Testis (tissue), 5 donors: ENCODE measurements at places on chromosomes 1 and 21. TPM values are rescaled to one million over a fixed set of nuclear protein-coding genes. Genes with fewer than 3 reads are reported as not detected.

GRCh38 chr1:100703716-100704115, 15.8 kb upstream of the VCAM1 start:
- H3K4me3 ChIP-seq: no peak overlapping the region
- H3K27ac ChIP-seq: no peak overlapping the region
- no peaks in the 10 kb centered on the region for H3K27me3 ChIP-seq

GRCh38 chr1:245825128-245825901, 670.5 kb downstream of the KIF26B start:
- H3K4me1 ChIP-seq: no peaks in the 10 kb centered on the region
- H3K27me3 ChIP-seq: no peaks in the 10 kb centered on the region
- no peak overlapping the region for H3K27ac ChIP-seq
- no peak overlapping the region for H3K4me3 ChIP-seq

DNA sequence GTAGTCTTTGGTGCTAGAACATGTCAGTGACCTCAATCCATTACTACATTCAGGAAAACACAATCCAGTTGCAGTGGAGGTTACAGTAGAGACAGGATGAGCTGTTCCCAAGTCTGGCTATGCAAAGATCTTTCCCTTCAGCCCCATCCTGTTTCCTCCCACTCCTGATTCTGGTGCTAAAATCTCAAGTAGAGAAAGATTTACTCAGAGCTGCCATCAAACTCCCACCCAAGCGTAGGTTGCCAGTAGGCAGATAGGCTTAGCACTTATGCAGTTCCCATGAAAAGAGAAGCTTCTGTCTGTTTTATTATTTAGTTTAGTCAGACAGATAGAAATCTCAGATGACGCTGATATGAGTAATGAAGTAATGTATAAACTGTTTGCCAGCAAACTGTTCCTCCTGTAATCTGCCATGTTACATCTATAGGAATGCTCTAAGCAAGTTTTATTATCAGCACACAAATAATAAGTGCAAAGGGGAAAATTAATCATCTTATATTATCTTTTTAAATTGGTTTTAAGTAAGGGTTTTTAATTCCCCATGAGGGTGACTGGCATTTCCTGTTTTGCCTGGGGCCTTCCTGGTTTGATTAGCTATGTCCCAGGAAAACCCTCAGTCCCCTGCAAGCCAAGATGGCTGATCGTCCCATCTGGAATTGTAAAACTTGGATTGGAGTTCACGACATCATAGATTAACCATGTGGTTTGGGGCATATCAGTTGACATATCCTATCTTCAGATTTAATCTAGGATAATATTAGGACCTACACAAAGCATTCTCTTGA, 188.3 kb upstream of the PALMD start:
- no peak for DNase-seq
- no peaks in the 10 kb centered on the region for H3K36me3 ChIP-seq
- H3K4me3 ChIP-seq: no peak overlapping the region
- H3K4me1 ChIP-seq: no peaks in the 10 kb centered on the region
- no peaks in the 10 kb centered on the region for H3K27me3 ChIP-seq

DNA sequence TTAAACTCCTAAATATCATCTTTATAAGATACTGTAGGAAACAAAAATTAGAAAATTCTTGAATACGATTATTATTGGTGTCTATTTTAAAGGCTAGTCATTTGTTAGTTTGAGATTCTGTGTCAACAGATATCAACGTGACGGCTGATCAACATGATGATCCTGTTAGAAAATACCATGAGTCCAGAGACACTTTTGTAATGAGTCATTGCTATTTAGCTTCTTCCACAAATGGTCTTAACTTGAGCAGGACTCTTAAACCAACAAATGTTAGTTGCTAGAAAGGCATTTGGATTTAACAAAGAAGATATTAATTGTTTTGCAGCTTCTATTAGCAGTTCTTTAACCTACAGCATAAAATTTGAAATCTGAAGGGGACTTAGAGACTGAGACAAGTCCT, 131.2 kb downstream of the TGFB2 start:
- H3K27me3 ChIP-seq: no peaks in the 10 kb centered on the region
- no peak for DNase-seq
- no peak overlapping the region for H3K27ac ChIP-seq
- H3K36me3 ChIP-seq: no peaks in the 10 kb centered on the region
- no peaks in the 10 kb centered on the region for H3K4me1 ChIP-seq

DNA sequence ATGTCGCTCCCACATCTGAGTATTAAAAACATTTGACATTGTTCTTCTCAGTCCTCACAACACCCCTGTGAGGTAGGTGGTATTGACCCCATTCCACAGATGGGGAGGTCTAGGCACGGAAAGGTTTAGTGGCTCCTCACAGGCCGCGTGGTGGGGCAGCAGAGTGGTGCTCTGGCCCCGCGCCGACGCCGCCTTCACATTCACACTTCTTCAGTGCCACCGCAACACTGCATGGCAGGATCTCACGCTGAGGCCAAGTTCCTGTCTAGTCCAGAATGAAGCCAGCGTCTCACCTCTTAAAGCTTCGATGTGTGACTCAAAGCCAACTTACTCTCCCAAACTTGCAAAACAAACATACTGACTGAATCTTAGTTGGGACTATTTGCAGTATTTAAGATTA, 12.1 kb downstream of the ICMT start:
- H3K27ac ChIP-seq: no peak overlapping the region
- DNase-seq: no peak
- no peaks in the 10 kb centered on the region for H3K27me3 ChIP-seq
- H3K4me3 ChIP-seq: no peak overlapping the region
- H3K4me1 ChIP-seq: no peaks in the 10 kb centered on the region

- no peak overlapping the region for H3K4me3 ChIP-seq
- no peaks in the 10 kb centered on the region for H3K4me1 ChIP-seq
- H3K36me3 ChIP-seq: no peaks in the 10 kb centered on the region
- H3K27ac ChIP-seq: no peak overlapping the region
These were observed 34.0 kb upstream of the ADGRL4 start for GRCh38 chr1:79040424-79041082.

DNA sequence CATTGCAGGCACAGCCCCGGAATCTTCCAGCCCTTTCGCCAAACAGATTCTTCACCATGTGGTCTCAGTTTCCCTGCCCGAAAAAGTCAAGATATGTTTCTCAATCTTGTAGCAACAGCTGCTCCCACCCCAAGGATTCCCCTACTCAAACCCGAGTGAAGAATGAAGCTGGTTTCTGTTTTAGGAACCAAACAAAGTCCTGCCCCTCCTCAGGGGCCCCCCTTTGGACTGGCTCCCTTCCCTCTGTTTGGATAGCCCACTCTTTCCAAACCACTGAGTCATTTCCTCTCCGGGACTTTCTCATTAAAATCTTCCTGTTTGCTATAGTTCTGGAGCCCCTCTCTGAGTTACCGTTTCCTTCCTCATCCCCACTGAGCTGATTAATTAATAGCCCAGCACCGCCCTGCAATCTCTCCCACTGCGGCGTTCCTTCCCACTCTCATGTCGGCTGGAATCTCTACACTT, 100.9 kb downstream of the TSEN15 start:
- DNase-seq: no peak
- no peak overlapping the region for H3K27ac ChIP-seq
- H3K36me3 ChIP-seq: no peaks in the 10 kb centered on the region
- no peaks in the 10 kb centered on the region for H3K27me3 ChIP-seq
- no peaks in the 10 kb centered on the region for H3K4me1 ChIP-seq
- H3K4me3 ChIP-seq: peak overlapping the region; percentile 15

- H3K4me1 ChIP-seq: peaks cover 6% of the 10 kb centered on the region
- no peak for DNase-seq
- no peak overlapping the region for H3K4me3 ChIP-seq
These were observed 90.4 kb downstream of the TIAM1 start for GRCh38 chr21:31253684-31254083.

DNA sequence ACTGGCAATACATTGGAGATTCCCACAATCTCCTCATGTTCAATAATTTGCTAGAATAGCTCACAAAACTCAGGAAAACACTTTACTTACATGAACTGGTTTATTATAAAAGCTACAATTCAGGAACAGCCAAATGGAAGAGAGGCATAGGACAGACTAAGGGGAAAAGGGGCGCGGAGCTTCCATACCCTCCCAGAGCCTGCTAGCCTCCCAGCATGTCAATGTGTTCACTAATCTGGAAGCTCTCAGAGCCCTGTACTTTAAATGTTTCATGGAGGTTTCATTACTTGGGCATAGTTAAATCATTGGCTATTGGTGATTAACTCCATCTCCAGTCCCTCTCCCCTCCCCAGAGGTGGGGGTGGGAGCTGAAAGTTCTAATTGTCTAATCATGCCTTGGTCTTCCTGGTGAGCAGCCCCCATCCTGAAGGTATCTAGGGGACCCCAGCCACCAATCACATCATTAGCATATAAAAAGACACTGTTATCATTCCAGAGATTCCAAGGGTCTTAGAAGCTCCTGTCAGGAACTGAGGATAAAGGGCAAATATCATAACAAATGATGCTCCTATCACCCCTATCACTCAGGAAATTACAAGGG, 10.9 kb upstream of the DMRTB1 start:
- no peaks in the 10 kb centered on the region for H3K4me1 ChIP-seq
- no peaks in the 10 kb centered on the region for H3K36me3 ChIP-seq
- no peak overlapping the region for H3K27ac ChIP-seq
- no peak overlapping the region for H3K4me3 ChIP-seq

DNA sequence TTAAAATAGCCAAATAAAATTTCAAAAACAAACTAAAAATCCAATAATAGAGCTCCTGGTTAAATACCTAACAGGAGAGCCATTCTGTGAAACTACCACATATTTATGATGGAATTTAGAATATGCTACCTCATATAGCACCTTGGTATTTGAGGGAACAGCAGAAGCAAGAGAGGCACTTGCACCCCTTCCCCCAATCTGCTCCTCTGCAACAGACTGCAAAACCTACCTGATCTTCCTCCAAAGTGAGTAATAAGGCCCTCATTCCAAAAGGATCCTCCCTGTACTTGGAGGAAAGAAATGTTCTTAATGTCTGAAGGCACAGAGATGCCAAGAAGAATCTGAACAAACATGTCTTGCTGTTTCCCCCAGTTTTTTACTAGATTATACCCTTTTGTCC, 28.1 kb upstream of the RNPC3 start:
- H3K27me3 ChIP-seq: no peaks in the 10 kb centered on the region
- no peak overlapping the region for H3K27ac ChIP-seq
- H3K4me1 ChIP-seq: no peaks in the 10 kb centered on the region
- no peak for DNase-seq

DNA sequence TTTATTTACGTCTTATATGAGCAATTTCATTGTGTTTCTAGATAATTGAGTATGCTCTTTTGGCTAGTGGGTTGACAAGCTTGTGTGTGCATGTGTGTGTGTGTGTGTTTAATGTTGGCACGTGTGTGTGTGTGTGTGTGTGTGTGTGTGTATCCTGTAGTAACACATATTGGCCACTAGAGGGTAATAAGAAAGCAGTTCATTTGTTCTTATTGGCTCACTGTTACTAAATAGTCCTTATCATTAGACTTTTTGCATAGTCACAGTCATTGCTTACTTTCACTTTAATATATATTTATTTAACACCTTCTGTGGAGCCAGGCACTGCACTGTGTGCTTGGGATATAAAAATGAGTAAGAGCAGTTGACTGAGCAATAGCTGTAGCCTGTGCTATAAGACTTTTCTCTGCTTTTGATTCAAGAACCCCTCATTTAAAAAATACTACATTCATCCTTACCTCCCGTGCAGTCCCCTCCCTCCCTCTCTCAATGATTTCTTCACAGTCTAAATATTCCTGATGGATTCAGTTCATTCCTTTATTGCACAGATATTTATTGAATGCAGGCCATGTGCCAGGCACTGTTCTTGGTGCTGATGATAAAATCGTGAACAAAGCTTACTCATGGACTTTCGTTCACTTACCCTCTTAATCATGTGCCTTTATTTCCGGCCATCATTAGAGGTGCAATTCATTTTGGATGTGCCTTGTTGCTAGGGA, 96.7 kb downstream of the DYRK1A start:
- no peak overlapping the region for H3K4me3 ChIP-seq
- no peak for DNase-seq
- H3K4me1 ChIP-seq: peaks cover 16% of the 10 kb centered on the region
- H3K36me3 ChIP-seq: no peaks in the 10 kb centered on the region
- H3K27me3 ChIP-seq: no peaks in the 10 kb centered on the region

GRCh38 chr1:214934045-214934444, 148.5 kb upstream of the KCNK2 start:
- no peak overlapping the region for H3K4me3 ChIP-seq
- DNase-seq: no peak
- no peaks in the 10 kb centered on the region for H3K27me3 ChIP-seq

DNA sequence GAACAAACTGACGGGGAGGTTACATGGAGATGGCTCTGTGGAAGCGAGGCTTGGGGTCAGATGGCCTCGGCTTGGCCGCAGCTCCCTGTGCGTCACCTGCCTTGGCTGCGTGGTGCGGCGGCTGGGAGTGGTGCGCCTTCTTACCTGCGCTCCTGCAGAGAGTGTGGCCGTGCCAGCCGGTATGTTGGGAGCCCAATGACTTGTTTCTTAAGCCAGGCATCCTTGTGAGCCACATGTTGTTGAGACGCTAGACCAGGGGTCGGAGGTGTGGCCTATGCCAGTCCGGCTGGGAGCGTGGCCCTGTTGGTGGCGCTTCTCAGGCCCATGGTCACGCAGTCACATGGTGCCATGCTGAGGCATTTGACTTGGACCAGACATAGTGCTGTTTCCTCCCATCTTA, 10.5 kb downstream of the SLX9 start:
- H3K4me1 ChIP-seq: no peaks in the 10 kb centered on the region
- no peak overlapping the region for H3K4me3 ChIP-seq
- no peaks in the 10 kb centered on the region for H3K27me3 ChIP-seq
- no peak for DNase-seq

DNA sequence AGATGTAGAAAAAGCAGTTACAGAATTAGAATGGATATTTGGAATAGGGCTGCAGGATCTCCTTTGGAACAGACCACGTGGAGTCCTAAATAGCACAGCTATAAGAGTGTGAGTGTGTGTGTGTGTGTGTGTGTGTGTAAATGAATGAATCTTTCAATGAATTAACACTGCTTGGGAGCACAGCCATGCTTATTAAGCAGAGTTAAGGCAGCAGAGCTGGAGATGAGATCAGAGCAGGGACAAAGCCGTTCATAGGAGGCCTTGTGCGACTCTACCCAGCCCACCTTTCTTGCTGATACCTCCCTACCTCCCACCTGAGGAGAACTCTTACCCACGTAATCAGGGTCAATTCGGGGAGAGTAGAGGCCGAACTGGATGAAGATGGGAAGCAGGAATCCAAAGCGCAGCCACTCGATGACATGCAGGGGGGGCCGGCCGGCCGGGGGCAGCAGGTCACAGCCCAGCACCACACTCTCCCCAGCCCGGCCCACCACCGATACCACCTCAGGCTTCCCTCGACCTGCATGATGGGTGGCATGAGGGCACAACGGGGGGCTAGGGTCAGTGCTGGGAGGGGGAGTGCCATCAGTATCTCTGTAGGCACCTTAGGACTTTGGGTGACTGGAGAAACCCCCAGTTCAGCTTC, 2.7 kb downstream of the IGSF9 start:
- H3K36me3 ChIP-seq: no peaks in the 10 kb centered on the region
- H3K4me1 ChIP-seq: peaks cover 12% of the 10 kb centered on the region
- DNase-seq: no peak
- no peaks in the 10 kb centered on the region for H3K27me3 ChIP-seq

RGSL1 gene
- total RNA-seq: 12.6 TPM

C1QC gene
- total RNA-seq: 36.8 TPM

KPRP gene
- total RNA-seq: not detected

LAX1 gene
- total RNA-seq: 0.37 TPM

OR2L2 gene
- total RNA-seq: 1.2 TPM

MCOLN3 gene
- 4.4 TPM for total RNA-seq

GNAT2 gene
- total RNA-seq: 3.0 TPM

PPIAL4G gene
- total RNA-seq: not detected

AMY2A gene
- total RNA-seq: 0.24 TPM

RPTN gene
- total RNA-seq: 0.06 TPM
